Activated T-cell treated with anti-CD3 and anti-CD28 coated beads, Interleukin-2, amount 50 U/mL, for 1 hour (primary cell): ENCODE measurements at places on chromosomes 3 and 15.

GRCh38 chr3:28008235-28008634 lies 233.2 kb upstream of the CMC1 start:
- no peak for DNase-seq

DNA sequence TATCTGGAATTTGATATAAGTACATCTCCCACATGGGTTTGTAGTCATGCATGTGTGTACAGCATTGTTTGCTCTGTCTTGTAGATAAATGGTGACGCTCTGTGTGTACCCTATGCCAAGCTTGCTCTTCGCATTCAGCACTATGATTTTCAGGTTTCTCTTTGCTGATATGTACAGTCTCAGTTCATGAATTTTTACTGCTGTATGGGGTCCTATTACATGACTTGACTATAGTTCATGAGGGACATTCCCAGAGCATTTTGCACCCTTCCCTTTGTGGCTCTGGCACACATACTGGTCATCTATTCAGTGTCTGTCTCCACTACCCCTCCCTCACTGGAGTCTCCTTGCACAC lies 132.7 kb downstream of the EEFSEC start:
- no peak for DNase-seq

DNA sequence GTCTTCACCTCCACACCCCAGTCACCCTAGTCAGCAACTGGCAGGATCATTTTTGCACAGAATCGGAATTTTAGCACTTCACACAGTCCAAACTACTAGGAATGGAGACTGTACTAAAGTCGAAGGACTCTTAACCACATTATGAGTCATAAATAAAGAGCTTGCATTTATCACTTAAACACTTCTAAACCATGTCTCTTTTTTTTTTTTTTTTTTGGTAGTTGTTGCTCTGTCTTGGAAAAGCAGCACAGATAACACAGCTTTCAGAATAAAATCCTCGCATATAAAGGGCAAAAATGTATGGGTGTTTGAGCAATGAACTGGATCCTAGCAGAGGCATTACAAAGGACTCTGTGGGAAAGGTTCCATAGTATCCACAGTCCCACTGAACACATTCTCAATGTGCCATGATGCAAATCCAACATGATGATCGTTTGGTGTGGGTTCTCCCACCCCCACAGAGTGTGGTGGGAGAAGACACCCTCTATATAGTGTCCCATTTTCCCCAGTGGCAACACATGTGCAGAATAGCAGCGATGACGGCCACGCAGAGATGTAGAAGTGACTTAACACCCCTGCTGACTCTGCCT lies 47.1 kb downstream of the FOXP1 start:
- DNase-seq: no peak

- no peak for DNase-seq
These were observed 29.6 kb upstream of the CRTC3 start for GRCh38 chr15:90500171-90500570.
